ENCODE measurements at places on chromosomes 12 and 14.

- DNase-seq: no peak
These were observed 217.1 kb upstream of the PLEKHG7 start for GRCh38 chr12:92485351-92486348.

DNA sequence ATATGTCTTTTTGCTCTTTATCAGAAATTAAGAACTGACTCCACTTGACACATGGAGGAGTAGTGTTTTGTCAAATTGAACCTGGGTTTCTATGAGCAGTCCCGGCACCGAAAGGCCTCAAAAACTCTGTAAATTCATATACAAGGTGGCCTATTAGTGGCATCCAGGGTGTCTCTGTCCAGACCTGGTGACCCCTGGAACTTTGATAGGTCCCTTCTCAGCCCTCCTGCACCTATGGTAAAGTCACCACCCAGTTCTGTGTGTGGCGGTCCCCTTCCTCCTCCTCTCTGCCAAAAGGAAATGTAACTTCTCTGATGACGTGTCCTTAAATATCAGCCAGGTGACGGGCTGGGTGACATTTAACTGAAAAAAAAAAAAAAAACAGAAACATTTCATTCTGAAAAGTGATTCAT is 204.0 kb upstream of the FOXN3 start:
- DNase-seq: no peak

GRCh38 chr12:86623267-86623666 is 367.1 kb upstream of the MGAT4C start:
- no peak for DNase-seq

DNA sequence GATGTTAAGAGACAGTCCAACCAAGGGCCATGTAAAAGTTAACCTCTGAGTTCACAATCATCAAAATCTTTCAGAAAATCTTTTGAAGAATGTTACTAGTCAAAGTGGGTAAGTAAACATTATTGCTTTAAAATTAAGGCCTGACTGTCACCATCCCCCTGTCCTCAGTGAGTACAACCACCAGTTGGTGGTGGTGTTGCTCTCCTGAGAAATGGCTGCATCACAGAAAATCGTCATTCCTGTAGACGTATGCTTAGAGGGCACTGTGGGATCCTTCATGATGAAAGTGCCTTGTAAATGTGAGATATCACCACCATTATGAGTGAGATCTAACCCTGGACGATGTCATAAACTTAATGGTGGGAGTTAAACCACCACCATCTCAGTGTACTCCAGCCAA is 451.2 kb downstream of the RPS29 start:
- no peak for DNase-seq

DNA sequence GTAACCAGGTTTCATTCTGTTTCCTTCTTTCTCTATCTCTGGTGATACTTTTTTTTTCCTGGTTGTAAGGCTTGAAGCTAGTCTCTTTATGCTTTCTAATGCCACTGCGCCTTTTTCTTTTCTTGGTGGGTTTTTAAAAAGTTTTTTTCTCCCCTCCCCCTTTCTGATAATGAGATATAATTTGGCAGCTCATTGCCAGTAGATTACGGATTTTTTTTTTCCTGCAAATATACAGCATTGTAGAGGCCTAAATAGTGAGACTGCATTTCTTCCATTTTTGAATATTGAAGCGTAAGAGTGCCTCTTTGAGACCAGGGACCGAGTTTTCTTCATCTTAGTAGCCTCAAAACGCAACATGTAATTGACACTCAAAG is 1.1 kb downstream of the PAPOLA start:
- DNase-seq: no peak

GRCh38 chr14:98900798-98901197 is 371.2 kb downstream of the BCL11B start:
- DNase-seq: no peak

DNA sequence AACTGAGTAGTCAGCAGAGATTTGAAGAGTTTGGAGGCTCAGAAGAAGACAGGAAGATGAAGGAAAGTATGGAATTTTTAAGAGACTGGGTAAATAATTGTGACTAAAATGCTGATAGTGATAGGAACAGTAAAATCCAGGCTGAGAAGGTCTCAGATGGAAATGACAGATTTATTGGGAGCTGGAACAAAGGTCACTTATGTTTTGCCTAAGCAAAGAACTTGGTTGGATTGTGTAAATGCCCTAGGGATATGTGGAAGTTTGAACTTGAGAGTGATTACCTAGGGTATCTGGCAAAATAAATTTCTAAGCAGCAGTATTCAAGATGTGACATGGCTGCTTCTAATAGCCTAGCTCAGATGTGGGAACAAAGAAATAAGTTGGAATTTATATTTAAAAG is 180.9 kb downstream of the TRHDE start:
- no peak for DNase-seq

DNA sequence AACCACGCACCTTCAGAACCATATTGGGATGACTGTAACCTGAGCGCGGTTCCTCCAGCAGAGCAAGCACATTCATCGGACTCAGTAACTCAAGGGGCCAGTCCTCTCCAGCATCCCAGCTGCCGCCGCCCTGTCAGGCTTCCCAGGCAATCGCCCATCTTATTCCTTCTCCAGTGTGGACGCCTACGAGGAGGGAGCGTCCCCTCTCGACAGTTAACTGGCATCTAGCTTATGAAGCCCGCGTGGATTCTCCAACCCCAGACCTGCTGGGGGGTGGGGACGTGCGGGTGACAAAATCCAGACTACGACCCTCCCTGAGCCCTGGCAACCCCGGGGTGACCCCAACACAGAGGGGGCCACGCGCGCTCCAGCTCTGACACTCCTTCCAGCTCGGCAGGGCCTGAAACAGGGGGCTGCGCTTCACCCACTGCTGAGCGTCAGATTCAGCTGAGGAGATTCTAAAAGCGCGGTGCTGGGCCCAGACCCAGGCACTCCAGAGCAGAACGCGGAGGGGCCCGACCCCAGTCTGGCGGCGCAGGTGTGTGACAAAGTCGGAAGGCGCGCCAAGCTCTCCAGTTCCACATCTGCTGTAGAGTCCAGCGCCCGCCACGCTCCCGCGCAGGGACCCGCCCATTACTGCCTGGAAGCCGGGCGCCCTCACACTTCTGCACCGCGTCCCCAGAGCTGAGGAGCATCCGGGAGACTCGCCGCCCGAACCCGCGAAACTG is 43.9 kb upstream of the ESR2 start:
- DNase-seq: peak; percentile 11

- peak; percentile 8 for DNase-seq
These were observed 82.6 kb upstream of the PTPRB start for GRCh38 chr12:70719672-70720420.

- no peak for DNase-seq
These were observed 635 bp downstream of the LTA4H start for GRCh38 chr12:96034621-96035282.

- no peak for DNase-seq
These were observed 22.3 kb downstream of the KCNK10 start for GRCh38 chr14:88300817-88301216.

- DNase-seq: no peak
These were observed 84.5 kb downstream of the SSPN start for GRCh38 chr12:26279908-26280307.

GRCh38 chr14:50383618-50384225 is 13.0 kb downstream of the CDKL1 start:
- DNase-seq: no peak

DNA sequence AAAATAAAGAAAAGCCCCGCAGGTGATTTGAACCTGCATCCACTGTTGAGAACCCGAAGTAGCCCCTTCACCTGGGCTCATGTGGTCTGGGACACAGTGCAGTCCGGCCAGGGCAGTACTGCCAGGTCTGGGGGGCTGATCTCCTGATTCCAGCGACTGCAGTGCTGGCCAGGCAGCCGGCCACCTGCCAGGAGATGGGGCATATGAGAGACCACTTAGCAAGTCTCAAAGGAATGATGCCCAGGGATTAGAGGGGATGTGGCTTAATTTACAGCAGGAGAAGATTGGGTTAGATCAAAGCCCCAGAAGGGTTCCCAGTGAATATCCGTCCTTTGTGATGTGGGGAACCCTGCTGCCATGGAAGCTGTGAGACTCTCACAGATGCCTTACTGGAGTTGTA is 113.3 kb downstream of the PRMT8 start:
- DNase-seq: no peak

GRCh38 chr12:76449993-76450392 is 101.8 kb upstream of the BBS10 start:
- DNase-seq: no peak

DNA sequence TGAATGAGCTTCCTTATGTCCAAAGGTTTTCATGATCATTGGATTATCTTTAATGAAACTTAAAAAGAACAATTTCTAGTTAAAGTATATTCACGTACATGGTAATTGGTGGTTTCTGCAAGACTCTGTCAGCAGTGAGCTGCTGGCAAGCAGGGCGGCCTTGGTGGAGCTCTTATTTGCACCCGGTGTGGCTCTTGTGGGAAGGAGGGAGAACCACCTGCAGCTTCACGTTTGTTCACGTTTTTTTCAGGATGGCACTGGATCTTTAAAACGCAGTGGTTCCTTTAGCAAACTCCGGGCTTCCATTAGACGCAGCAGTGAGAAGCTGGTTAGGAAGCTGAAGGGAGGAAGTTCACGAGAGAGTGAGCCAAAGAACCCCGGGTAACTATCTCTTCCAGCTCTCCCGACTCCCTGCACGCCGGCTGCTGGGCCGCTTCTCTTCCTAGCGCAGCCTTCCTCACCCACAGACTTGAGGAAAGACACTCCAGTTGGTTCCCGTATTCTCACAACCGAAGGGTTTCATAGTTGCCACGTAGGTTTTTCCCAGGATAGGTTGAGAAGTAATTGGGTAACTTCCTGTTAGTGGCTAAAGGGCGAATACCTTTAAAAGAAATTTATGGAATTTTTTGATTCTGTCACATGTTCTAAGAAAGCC is 28.3 kb downstream of the XRCC3 start:
- DNase-seq: no peak

- no peak for DNase-seq
These were observed 245.9 kb downstream of the ADAMTS20 start for GRCh38 chr12:43306066-43306465.

DNA sequence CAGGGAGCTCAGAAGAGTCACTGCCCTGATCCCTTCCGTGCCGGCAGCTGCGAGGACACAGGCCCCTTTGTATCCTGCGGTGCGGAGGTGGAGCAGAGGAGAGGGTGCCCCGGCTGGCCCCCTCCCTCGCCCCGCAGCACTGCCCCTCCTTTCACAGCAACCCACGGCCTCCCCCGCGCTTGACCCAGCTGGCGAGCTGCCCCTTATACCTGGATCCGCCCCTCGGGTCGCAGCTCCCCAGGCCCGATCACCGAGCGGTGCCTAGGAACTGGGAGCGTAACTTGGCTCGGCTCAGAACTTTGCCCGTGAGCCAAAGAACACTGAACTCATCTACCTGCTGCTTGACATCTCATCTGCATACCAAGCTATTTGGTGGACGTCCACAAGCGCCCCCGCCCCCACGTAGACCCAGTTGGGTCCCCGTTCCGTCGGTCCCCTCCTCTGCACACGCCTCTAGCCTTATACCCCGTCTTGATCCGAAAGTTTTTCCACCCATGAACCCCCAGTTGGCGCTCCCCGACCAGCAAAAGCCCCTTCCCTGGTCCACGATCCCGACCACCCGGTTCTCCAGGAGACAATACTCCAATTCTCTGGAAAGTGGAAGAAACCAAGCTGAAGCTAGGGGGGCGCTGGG is 697 bp upstream of the DNAJC14 start:
- DNase-seq: no peak

- peak; percentile 62 for DNase-seq
These were observed 32.1 kb upstream of the GSG1 start for GRCh38 chr12:13135371-13136178.

DNA sequence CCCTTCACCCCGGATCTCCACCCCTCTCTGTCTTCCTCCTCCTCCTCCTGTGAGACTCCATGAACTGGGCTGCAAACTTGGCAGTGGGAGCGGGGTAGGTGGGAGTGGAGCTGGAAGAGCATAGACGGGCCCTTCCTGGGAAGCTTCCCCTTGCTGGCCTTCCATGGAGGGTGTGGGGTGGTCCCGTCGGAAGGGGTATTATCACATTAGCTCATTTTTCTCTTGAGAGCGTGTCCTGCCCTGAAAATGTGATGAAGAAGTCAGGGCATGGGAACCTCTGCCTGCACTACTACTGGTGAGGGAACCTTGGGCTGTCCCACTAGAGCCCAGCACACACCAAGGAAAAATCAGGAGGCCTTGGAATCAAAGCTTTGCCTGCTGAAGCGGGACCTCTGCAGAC is 66.5 kb downstream of the CACNA1C start:
- DNase-seq: no peak

GRCh38 chr14:70934502-70935134 is 27.4 kb downstream of the PCNX1 start:
- DNase-seq: peak; percentile 69

GRCh38 chr14:32703183-32703621 is 235.5 kb upstream of the NPAS3 start:
- no peak for DNase-seq

DNA sequence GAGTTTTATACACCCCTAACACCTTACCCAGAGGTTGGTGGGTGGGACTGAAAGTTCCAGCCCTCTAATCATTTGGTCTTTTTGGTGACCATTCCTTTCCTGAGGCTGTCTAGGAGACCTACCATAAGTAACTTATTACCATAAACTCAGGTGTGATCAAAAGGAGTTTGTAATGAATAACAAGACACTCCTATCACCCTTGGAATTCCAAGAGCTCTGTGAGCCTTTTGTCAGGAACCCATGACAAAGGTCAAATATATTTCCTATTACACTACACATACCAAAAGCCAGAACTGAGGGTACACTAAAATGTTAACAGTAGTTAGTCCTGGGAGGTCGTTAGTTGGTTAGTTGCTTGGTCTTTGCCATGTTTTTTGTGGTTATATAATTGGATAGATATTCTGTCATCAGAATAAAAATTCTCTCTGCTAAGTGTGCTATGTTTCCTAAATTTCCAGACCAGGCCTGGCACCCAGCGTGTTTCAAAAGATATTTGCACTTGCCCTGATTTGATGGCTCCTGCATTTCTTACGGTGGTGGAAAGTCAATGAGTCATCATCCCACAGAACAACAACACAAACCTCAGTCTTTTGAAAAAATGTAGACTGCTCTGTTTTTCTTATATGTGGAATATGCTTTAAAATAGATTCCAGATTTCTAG is 27.0 kb upstream of the AKAP5 start:
- peak; percentile 87 for DNase-seq

DNA sequence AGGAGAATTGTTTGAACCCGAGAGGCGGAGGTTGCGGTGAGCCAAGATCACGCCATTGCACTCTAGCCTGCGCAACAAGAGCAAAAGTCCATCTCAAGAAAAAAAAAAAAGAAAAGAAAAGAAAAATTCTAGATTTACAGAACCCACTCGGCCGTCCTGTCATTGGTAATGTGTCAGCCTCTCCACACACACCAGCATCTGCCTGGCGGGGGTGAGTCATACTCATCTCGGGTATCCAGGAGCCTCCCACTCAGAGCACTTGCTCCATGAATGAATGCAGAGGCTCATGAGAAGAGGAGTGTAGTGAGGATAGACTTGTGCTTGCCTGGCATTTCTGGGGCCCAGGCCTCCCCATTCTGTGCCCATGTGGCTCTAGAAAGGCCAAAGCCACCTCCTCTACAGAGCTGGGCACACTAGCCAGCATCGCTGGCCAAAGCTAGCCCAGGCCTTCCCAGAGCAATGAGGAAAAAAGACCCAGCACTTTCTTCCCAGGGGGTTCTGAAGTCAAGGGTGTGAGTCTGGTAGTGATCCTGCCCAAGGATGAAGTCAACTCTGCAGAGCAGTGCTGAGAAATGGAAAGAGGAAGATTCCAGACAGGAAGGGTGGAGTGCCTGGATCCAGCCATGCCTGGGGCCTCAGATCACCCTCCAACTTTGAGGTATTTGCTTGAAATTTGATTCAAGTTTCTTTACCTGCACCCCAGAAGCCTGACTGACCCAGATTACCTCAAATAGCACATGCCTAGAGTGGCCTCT is 31.2 kb upstream of the KLC1 start:
- DNase-seq: peak; percentile 45

GRCh38 chr12:59999291-59999690 is 403.5 kb downstream of the SLC16A7 start:
- no peak for DNase-seq

Measured in GM04503 (cell line).